ENCODE measurements at places on chromosomes 6 and 20.
A peak's percentile ranks its signal among the peaks of the same experiment; 100 is the strongest.

DNA sequence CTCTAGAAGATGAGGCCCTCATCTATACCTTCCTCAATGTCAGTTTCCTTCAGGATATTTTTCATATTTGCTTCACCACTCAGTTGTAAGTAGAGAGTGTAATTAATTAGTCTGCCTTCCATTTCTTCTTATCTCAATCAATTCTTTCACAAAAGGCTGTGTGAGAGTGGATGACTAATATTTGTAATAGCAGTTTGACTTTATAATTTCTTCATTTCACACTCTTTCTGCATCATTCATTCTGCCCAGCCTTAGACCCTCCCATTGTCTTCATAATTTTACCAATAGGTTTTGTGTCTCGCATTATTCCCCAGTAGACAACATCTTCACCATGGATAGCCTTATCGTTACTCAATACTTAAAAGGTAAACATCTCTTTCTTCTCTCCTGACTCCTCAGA lies 1239.3 kb upstream of the MAP3K7 start:
- no peak for DNase-seq

GRCh38 chr6:137904822-137905617 lies 38.0 kb downstream of the TNFAIP3 start:
- peak; percentile 66 for DNase-seq

DNA sequence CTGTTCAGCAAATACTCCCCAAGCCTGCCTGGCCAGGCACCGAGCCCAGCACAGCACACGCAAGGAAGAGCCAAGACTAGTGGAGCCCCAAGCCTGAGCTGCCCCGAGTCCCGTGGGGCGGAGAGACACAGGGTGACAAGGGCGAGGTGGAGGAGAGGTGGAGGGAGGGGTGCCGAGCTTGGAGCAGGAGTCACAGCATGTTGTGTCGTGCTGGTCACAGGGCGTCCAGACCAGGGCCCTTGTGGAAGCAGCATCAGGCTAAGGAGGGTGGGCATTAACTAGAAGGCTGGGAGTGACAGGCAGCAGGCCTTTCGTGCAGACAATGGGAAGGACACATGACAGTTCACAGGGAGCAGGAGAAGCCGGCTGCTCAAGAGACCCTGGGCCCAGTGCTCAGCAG lies 391.6 kb downstream of the TAF4 start:
- no peak for DNase-seq

GRCh38 chr6:149499066-149499465 lies 14.3 kb upstream of the ZC3H12D start:
- DNase-seq = peak; percentile 89

GRCh38 chr6:28683945-28684538 lies 158.4 kb downstream of the GPX5 start:
- peak; percentile 59 for DNase-seq

GRCh38 chr20:55555075-55555650 lies 450.2 kb downstream of the CBLN4 start:
- DNase-seq = no peak

DNA sequence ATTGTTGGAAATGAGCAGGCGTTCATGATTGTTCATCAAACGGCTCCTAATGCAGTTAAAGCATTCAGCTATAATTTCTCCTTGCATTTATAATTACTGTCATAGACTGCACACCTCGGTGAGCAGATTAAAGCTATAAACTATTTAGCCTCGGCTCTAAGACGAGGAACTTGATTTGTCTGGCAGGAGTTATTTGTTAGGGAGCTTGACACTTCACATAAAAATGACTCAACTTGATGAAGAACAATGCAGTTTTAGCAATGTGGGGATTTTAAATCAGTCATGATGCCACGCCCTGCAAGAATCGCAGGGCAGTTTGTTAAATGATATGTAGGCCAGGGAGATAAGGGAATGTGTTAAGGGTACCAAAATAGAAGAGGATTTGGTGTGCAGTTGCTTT lies 290.2 kb downstream of the TSHZ2 start:
- DNase-seq = no peak

DNA sequence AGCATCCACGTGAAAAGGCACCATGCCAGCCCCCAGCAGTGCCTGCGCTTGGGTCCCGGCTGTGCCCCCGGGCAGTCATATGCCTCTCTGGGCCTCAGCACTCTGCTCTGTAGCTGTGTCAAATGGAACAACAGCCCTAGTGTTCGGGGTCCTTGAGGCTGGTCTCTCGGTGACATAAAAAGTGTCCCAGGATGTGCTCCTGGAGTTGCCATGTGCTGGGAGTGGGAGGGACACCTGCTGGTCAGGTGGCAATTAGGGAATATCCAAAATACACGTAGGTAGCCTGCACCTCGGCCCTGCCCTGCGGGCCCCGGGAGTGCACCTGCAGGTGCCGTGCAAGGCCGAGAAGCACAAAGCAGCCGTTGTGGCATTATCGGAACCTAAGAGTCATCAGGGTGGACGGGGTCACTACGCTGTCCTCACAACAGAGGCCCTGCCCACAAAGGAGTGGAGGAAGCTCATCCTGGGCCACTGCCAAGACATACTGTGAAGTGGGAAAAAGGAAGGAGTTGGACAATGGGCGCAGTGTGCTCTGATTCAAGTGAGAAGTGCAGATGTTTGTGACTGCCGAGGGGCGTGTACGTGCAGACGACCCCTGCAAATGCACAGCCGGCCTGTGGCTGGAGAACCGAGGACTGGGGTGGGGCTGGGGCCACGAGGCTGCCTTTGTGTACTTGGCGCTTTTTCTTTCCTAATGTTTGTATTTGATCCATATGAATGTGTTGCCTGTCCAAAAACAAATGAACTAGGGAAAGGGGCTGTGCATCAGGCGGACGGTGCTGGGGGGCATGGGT lies 24.6 kb downstream of the SLCO4A1 start:
- peak; percentile 34 for DNase-seq

DNA sequence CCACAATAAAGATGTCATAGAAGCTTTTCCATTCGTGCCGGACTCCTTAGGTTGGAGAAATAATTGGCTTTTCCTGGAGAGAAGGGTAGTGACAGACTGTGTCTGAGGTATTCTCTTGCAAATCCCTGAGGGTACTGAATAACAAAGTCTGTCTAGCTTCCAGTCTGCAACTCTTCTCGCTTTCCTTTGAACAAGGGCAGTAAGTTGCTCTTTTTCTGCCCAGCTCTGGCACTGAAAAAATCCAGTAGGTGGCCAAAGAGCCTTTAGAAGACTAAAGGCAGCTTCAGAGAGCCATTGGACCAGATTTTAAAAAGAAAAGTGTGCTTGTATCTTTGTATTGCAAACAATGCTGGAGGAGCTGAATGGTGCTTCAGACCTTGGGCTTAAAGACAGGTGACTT lies 20.7 kb upstream of the RREB1 start:
- DNase-seq = peak; percentile 40

GRCh38 chr20:3753098-3753497 lies 14.5 kb downstream of the ADISSP start:
- DNase-seq = peak; percentile 74

GRCh38 chr6:149513915-149514314 lies 29.1 kb upstream of the ZC3H12D start:
- DNase-seq = no peak

DNA sequence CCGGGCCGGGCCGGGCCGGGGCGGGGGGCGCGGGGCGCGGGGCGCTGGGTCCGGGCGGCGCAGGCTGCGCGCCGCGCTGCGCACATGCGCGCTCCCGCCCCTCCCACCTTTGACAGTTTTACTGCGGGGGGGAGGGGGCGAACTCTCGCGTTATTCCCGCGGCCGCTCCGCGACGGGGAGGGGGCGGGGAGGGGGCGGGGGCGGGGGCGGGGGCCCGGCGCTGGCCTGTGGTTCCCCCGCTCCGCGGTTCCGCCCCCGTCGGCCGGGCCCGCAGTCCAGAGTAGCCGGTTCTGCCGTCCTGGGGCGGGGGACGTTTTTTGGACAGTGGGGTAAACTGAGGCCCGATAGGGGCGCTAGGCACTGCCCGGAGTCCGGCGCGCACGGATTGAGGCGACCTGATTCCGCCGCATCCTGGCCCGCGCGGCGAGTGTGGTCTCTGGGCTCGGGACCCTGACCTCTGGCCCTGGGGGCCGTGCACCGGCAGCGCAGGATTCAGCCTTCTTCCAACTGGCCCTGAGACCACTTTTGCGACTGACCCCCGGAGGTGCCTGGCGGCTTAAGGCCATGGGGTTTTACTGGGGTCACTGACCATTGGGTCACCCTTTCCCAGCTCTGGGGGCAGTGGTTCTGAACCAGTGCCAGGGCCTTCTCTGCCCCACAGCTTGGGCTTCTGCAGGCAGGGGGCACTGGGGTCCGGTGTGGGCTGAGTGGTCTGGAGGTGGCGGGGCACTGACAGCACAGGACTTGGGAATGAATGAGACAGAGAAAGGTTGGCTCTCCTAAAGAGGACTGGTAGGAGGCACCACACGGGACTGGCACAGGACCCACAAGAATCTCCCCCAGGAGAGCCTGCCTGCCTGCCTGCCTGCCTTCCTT lies at the start of gene ZNF512B:
ZNF512B (minus strand) TSS at position 93 of the 876 bp plus-strand sequence. CDS start 1,980 bp downstream, outside the sequence.
- peak; percentile 65 for DNase-seq

DNA sequence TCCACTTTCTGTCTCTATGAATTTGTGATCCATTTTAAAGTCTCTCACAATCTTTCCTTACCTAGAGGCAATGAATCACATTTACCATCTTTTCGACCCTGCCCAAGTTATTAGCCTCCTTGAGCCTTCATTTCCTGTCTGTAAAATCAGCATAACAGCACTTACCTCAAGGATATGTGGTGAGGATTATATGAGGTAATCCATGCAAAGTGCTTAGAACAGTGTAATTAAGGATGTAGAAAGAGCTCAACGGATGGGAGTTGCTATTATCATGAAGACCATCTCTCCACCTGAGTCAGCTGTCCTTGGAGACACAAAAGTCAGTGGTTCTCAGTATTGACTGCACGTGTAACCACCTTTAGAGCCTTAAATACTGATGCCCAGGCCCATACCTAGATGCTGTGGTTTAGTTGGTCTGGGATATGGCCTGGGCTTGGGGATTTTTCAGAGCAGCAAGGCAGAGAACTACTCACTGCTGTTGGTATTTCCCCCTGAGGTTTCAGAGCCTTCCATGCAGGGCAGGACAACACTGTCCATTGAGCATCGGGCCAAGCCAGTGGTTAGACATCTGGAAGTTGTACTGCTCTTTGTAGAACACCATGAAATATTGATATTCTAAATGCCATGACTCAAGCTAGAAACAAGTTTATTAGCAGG lies 55.8 kb downstream of the LYRM2 start:
- no peak for DNase-seq

- peak; percentile 26 for DNase-seq
Observed at GRCh38 chr6:155943635-155944034, 488.0 kb upstream of the NOX3 start.

- no peak for DNase-seq
Observed at GRCh38 chr20:58017970-58018530, 210.4 kb downstream of the ANKRD60 start.

- no peak for DNase-seq
Observed at GRCh38 chr6:161353208-161353613, 79.3 kb upstream of the AGPAT4 start.

DNA sequence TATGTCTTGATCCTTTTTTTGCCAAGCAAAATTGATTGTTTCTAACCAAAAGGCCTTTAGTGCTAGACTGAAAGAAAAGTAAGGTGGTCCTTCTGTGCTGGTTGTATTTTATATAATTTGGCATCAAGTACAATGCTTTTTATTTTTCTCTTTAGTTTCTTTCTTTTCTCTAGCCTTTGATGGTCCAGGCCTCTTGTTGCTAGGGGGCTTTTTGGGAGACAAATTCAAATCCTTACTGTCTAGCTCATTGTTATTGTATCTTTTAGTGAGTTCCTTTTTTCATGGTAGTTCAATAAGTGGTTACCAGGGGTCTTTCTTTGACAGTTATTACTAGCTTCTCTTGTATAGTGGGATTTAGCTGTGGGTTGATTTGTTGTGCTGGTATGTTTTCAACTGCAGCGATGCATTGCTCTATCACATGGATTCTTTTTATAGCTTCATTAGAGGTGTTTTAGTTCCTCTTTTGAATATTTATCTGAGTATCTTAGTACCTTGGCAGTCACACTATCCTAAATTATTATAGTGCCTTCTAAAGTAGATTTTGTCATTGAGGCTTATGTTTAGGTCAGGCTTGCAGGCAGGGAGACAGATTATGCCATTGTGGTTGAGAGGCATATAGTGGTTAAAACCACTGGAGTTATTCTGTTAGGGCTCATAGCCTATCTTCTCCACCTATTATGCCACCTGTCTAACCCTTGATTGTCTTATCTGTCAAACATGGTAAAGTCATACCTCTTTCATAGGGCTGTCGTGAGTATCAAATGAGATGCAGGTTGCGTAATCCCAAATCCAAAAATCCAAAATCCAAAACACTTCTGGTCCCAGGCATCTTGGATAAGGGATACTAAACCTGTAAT lies 49.5 kb downstream of the KCNS1 start:
- no peak for DNase-seq

DNA sequence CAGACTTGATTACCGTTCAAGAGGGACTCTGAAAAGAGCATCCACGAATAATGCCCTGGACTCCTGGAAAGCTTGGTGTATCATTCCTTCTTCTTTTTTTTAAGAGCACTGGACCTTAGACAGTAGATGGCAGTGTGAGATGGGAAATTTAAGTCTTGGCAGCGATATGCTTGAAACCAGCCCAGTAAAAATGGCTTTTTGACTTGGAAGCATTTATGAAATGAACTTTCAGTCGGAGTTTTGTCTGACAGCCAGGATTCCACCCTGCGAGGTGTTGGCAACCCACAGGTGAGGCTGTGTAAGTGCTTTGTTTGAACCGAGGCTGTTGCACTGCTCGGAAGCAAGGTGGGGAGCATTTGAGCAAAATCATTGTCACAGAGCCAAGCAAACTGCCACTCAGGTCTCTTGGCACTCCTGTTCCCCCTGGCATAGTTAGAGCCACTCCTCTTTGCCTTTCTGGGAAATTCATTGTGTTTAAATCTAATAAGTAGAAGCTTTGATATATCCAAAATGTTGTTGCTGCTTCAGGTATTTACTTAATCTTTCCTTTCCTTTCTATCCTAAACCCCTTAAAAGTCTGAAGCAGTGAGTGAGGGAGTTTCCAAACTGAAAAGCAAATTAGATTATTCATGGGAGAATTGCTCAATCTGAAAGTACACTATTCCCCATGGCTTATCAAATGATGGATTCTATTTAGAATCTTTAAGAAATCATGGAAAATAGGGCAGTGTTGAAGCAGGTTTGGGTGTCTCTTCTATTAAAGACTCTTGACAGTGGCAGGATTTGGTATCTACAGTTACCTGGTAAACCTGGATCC lies 272.8 kb upstream of the SLC35B3 start:
- DNase-seq = peak; percentile 33

GRCh38 chr20:8021541-8022269 lies 2.1 kb upstream of the TMX4 start:
- DNase-seq = no peak

DNA sequence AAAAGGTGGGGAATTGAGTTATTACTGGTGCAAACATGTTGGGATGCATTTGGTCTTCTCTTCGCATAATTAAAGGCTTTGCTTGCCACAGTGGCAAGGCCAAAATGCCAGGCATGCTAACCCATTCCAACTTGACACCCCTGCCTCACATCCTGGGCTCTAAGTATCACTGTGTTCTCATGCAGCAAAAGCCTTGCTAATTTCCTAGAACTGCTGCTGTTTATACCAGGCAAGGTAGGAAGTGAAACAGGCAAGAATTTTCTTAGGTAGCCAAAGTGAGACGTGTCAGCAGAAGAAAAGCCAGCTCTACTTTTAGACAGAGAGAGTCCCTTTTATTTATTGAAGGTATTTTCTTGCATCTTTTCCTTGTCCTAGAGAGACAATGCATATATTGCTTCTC lies 41.2 kb downstream of the LYRM2 start:
- no peak for DNase-seq

- DNase-seq = no peak
Observed at GRCh38 chr6:170031684-170032121, 259.2 kb downstream of the DLL1 start.
